ENCODE measurements at places on chromosomes 4 and X.

GRCh38 chr4:61864286-61864685, 664.2 kb downstream of the ADGRL3 start:
- DNase-seq: no peak

DNA sequence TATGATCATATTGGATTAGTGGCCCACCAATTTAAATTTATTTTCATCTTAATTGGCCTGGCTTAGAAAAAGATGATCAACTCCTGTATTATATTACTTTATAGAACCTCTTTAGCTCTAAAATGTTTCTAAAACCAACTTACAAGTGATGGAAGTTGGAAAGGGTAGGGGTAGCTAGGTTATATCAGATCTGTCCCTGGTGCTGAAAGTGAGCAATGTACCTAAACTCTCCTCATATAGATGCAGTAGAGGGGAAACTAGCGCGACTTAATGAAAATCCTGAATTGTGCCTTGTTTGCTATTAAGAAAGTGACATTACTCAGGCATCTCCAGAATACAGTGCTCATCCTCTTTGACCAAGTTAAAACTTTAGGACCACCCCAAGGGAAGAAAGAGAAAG, 7.5 kb upstream of the PTCHD1 start:
- no peak for DNase-seq

DNA sequence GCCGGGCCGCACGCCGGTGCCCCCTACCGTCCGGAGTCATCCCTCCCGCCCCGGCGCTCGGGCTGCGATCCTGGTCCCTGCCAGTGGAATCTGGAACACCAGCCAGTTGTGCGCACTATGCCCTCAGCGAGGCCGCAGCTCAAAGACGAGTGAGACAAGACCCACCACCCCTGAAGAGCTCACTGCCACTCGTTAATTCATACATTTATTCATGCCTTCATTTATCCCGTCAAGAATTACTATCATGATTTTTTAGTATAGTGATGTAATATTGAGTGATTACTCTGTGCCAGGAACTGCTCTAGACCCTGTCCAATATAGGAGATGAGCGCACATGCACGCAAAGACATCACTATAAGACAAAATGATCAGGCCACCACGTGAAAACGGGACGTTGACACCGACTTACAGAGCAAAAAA, 247 bp upstream of the PPA2 start:
- DNase-seq: no peak

DNA sequence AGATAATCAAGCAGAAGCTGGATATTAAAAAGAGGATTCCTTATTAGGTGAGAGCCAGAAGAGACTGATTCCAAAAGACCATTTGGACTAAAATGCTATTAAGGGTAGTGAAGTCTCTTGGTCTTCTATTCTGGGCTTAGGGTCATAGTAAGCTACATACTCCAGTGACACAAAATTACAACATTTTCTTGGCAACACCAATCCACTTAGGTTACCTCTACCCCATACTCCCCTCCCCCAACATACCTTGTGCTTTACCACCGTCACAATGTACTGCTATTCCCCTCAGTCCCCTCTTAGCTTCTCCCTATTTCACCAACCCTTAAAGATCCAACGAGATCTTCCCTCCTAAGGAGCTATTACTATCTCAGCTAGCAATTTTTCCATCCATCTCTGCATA, 11.4 kb downstream of the RLIM start:
- no peak for DNase-seq

DNA sequence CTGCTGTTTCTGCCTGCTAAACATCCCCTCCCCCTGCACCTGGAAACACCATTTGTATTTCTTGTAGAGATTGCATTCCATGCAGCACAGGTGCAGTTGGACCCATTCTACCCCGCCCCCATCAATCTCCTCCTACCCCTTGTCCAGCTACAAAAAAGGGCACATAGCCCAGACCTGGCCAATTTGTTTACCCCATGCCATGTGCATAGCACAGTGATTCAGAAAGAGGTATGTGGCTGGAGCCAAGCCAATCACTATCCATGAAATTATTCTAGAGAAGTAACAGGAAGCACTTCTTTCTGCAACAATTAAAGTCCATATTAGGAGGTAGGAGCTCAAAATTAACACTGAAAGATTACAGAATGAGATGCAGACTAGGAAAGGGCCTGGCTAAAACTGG, 20.2 kb upstream of the TMEM184C start:
- DNase-seq: no peak

DNA sequence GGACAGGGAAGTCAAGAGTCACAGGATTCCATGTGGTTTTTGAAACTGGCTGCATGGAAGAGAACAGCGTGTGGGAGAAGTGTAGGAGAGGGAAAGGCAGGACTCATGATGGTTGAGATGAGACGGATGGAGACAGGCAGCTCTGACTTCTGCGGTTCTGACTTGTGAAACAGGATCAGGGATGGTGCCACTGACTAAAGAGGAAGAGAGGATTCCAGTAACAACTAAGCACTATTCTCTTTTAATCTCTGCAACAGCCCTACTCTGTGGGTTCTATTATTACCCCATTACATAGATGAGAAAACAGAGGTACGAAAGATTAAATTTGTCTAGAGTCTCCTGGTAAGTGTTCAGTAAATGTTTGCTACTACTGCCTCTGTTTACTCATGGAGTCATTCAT, 156.3 kb downstream of the CBR4 start:
- no peak for DNase-seq

DNA sequence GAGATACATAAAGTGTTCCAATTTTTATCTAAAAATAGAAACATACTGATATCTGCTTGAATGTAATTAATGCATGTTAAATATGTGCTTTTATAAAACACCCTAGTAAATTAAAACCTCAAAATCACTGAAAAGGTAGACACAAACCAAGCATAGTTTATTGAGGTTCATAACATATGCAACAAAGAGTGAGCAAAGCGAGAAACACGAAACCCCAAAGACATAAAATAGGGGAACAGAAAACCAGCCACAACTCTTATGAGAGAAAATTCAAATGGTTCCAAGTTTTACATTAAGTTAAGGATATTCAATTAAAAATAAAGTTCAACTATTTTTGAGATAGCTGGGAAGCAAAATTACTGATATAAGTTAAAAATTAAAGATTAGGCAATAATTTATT, 336.4 kb upstream of the AGA start:
- no peak for DNase-seq

DNA sequence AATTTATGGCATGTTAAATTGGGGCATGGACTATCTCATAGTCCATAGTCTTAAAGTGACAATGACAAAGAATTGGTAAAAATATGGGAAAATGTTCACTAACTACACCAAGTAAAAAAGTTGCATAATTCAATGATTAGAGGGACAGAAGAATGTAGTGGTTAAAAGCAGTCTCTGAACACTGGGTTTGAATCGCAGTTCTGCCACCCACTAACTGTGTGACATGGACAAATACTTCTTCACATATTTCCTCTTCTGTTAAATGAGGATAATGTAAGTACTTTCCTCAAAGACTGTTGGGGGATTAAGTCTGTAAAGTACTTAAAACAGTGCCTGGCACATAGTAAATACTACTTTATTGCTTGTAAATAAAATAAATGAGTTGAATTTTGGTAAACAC, 15.3 kb downstream of the COQ2 start:
- DNase-seq: no peak

DNA sequence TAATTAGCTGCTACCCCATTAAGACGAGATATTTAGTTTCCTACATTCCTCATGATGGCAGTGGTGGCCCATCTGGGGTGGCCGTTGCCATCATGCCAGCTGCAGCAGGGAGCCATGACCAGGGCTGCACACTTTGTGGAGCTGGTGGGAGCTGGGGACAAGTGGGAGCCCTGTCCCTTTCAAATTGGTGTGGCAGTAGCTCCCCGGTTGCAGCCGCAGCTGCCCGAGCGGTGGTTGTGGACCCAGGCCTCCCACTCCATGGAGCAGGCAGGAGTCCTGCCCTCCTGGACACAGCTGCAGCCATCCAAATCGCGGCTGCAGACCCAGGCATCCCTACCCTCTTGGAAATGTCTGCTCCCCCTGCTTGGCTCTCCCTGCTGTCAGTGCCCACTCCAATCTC, 9.3 kb upstream of the SYTL5 start:
- DNase-seq: no peak

- DNase-seq: no peak
Measured at GRCh38 chrX:152915541-152916241, 17.8 kb downstream of the ZNF185 start.

- DNase-seq: no peak
Measured at GRCh38 chr4:145694929-145695328, 15.0 kb downstream of the C4orf51 start.

GRCh38 chr4:138816875-138817274, 198.7 kb upstream of the NOCT start:
- no peak for DNase-seq

DNA sequence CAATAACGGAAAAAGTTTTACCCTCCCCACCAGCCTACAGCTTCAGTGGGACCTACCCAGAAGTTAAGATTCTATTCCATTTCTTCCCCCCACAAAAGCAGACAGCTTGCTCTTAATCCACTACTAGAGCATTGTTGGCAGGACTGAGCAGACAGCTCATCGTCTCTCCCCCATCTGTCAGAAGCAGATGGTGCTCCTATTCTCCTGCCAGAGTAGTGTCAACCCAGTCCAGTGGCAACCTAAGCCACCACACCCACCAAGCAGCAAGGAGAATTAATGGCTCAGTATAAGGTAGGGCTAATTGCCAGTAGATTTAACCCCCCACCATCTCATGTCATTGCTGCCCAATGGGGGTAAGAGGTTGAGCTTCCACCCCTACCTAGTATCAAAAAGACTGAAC, 62.0 kb downstream of the AWAT2 start:
- DNase-seq: no peak

DNA sequence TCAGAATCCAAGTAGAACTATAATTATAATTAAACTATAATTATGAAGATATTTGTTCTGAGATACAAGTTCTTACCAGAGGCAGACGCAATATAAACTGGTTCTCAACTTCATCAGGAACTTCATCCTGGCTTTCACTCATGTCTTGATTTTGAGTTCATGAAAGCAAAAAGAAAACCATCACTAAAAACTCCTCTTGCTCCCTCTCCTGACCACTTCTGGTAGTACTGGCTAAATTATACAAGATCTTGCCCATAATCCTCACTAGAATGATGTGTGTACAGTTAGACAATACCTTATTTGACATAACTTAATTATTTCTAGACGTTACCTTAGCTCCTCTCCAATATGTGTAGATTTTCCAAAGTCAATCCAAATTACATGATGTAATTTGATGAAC, 3.7 kb downstream of the TAF7L start:
- peak; percentile 27 for DNase-seq

DNA sequence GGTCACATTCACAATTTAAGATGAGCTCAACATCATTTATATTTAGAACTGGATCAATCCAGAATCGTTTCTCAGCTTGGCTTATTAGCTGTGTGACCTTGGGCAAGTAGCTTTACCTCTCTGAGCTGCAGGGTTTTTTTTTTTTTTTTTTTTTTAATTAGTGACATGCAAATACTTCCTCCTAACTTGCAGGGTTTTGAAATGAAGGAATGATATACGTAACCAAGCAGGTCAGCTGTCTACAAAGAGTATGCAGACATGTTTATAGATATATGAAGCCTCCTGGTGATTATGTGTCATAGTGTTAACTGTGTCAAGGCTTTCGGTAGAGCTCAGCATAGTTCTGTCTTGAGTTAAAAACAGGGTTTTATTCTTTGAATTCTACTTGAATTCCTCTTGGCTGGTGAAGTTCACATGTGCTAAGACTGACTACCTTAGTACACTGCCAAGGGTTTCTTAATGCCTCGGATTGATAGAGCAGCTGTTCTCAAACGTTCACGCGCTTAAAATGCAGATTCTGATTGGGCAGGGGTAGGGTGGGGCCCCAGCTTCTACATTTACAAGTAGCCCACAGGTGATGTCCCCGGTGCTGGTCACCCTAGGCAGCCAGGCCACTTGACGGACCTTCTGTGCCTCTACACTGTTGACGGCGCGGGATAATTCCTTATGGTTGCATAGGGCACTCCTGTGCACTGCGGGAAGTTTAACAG, 654 bp upstream of the STS start:
- DNase-seq: peak; percentile 3

- no peak for DNase-seq
Measured at GRCh38 chr4:45121426-45121975, 395.1 kb upstream of the GNPDA2 start.

DNA sequence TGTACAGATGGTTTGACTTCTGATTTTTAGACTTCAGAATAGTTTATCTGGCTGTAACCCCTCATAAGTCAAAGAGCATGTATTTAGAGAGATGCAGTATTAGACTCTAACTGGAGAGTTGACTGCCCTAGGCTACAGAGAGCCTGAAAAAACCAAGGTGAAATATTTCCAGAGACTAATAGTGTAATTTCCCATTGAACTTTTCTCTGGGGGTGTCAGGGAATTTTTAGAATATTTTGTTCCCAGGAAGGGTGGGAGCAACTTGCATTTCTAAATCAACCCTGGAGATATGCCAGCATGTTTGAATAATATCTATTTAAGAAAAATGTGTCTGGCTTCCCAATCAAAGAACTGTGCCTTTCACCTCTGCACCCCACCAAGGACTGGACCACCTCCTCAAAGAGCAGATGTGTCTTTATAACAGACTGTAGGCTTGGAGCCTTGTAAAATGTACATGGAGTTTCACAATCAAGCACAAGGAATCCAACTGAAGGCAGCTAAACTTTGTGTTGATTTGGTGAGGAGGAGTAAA, 2.0 kb downstream of the ANXA3 start:
- no peak for DNase-seq

- no peak for DNase-seq
Measured at GRCh38 chrX:105191878-105192277, 28.6 kb downstream of the TEX13A start.

- no peak for DNase-seq
Measured at GRCh38 chrX:40050532-40050931, 47.2 kb downstream of the BCOR start.

- DNase-seq: no peak
Measured at GRCh38 chr4:66429276-66429675, 759.0 kb upstream of the EPHA5 start.

DNA sequence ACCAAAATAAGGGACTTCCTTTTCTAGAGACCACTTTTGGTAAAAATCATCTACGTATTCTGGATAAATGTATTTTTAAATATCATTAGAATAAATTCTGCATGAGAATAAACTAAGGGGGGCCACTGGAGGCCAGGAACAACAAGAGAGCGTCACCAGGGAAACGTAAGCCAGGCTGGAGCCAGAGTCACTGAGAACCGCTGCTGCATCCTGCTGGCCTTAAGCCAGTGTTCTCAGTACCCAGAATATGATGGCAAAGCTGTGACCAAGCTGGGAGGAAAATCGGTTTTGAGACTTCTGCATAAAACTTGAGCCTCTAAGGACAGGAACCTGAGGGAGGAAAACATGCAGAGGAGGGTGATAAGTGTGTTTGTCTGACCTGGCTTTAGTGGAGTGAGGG, 63.0 kb upstream of the FAM9A start:
- DNase-seq: no peak

DNA sequence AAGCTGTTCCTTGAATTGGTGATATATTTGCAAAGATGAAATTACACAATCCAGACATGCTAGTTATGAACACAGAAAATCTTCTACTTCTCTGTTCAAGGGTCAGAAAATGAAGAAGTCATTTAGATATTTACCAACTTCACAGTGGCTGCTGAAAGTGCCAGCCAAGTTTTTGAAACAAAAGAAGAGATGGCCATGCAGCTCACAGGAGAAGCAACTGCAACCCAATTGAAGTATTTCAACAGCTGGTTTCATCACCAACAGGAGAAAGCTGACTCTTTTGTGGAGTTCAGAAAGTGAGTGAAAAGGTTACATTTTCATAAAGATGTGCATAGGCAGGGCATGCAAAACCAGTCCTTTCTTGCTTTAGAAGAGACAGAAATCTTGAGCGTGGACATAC, 70.1 kb upstream of the LSM6 start:
- DNase-seq: peak; percentile 61

- DNase-seq: no peak
Measured at GRCh38 chrX:1833656-1834360, 218.9 kb downstream of the ASMT start.

Measured in AML-193 (cell line).